ENCODE measurements at places on chromosomes 16 and 17.
A peak's percentile ranks its signal among the peaks of the same experiment; 100 is the strongest.

- no peak for DNase-seq
Observed at GRCh38 chr16:89173174-89173921, 1.8 kb downstream of the CDH15 start.

- DNase-seq: no peak
Observed at GRCh38 chr17:82065193-82065637, 389 bp downstream of the DUS1L start.

DNA sequence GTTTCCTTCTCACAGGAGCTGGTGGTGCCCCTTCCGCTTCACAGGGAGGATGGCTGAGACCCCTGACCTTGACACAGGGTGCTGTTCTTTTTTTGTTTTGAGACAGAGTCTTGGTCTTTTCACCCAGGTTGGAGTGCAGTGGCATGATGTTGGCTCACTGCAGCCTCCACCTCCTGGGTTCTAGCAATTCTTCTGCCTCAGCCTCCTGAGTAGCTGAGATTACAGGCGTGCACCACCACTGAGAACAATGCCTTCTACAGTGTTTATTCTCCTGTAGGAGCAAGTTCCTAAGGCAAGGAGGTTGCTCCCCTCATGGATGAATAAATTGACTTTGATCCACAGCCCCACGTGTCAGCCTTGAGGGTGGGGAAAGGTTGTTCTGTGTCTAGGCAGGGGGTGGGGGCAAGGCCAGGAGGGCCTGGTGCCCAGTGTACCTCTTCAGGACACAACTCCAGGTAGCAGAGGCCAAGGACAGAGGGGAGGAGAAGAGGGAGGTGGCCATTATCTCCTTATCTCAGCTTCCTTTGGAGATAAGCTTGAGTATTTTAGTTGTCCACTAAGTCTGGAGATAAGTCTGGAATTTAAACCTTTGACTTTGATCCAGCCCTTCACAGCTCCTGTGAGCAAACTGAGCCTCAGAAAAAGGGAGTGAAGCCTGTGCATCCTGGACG, 159.4 kb downstream of the SEC14L1 start:
- DNase-seq: no peak

DNA sequence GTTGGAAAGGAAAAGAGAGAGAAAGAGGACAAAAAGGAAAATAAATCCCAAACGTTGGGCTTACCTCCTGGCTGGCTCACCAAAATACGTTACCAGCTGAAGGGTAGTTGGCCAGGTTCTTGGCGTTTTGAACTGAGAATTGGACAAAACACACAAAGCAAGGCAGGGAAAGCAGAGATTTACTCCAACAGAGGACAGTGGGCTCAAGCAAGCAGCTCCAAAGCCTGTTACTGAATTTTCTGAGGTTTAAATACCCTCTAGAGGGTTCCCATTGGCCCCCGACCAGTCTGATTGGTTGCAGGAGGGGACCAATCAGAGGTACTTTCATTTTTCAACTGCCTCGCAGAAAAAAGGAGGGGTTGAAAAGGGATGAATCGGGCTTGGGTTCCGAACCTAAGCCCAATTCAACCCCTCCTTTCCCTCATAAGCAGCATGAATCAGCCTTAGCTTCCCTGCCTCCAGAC, 55.6 kb upstream of the ALOX12 start:
- no peak for DNase-seq

DNA sequence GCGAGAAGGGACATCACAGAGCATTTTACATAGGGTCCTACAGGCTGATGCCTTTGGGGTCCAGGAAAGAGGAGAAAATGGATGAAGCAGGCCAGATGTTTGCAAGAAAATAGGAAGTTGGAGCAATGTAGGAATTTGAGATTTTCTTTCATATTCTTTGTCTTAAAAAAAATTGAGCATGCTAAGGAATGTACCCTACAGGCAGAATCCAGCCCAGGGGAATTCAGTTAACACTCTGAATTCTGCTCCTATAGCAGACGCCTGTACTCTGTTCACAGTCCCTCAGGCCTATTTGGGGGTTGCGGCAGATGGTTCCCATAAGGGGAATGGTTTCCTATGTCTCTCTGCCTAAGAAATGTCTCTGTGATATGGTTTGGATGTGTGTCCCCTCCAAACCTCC, 393.7 kb upstream of the C16orf82 start:
- DNase-seq: no peak

DNA sequence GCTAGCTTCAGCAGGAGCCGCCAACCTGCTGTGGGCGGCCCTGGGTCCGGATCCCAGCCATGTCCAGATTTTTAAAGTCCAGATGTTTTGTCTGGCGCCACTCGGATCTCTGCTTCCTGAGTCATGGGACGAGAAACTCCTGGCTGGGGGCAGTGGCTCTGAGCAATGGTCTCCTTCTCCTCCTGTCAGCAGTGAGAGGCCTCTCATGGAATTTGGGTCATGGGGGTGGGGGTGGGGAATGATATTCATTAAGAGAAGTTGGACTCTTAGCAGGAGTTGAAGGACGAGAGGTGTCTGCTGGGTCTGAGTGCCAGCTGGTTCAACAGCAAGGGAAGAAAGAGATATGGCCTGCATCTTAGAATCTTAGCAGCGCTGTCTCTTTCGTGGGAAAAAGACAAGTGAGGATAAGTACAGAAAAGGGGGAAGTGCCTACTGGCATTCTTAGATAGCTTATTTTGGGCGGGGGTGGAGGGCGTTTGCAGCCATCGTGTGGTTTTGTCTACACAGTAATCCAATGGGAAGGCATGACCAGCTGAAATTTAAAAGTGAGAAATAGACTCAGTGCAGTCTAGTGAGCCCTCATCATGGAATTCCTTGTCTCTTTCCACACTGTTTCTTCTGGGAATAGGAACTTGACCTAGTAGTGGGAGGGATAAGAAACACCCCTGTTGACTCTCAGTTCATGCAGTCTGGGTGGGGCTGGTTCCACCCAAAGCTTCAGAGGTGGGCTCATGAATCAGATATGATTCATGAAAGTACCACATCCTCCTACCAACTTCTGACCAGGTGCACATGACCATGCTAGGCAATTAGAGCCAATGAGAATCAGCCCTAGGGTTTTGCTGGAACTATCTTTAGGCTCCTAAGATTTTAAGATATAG, 80.5 kb downstream of the MYH13 start:
- DNase-seq: peak; percentile 73

GRCh38 chr16:28899882-28900590, 21.7 kb downstream of the ATP2A1 start:
- DNase-seq: no peak

DNA sequence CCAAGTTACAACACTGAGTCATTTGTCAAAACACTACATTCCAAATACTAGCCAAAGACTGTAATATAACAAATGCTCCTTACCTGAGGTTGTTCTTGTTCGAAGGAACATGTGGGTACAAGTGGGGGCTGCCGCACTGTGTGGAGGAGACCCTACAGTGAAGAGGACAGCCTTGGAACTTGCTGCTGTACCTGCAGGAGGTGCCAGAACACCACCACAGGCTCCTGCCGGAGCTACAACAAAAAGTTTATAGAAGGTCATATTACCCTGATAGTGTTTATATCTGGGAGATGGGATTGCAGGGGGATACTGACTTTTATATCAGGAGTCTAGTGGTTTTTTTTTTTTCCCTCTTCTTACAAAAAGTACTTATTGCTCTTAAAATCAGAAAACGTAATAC, 37.8 kb upstream of the ALDH3A1 start:
- no peak for DNase-seq
